ENCODE measurements at places on chromosomes 11 and 22.

DNA sequence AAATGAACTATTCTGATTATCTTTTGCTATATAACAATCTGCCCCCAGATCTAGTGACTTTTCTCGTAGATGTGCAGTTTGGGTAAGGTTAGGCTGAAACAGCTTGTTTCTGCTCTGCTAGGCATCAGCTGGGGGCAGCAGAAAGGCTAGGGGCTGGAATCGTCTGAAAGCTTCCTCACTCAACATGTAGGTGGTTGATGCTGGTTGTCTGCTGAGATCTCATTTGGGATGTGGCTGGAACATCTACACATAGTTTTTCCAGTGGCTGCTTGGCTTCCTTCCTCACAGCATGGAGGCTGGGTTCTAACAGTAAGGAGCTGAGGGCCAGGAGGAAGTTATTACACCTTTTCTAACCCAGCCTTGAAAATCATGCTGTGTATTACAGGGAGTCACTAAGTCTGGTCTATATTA, 30.2 kb downstream of the USP47 start:
- DNase-seq, result no peak

DNA sequence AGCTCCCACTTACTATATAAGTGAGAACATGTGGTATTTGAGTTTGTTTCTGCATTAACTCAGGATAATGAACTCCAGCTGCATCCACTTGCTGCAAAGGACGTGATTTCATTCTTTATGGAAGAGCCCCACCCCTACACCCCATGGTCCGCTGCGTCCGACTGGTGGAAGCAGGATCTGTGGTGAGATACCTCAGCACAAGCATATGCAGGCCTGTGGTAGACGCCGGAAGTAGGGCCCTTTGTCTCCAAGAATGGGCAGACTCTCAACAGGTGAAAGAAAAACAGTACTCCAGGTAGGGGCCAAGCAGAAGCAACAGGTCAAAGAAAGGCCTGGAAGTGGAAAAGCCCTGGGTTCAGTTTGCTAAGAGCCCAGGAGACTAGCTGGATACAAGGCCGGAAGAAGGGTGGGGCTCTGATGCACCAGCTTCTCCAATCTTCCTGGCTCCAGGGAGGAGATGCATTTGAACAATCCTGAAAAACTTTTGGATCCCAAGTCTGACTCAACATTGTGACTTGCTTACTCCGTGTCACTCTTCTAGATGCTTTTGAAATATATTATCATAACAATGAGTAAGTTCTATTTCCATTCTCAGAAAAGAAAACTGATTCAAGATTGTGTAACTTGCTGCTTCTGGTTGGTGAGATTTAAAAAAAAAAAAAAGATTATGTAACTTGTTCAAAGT, 30.4 kb downstream of the NEAT1 start:
- DNase-seq, result no peak

- DNase-seq, result no peak
Measured at GRCh38 chr11:121236115-121237001, 56.2 kb upstream of the SC5D start.

- DNase-seq, result no peak
Measured at GRCh38 chr11:118213781-118214180, 11.0 kb downstream of the JAML start.

- peak; percentile 12 for DNase-seq
Measured at GRCh38 chr11:30197869-30198268, 32.9 kb upstream of the FSHB start.

- DNase-seq, result no peak
Measured at GRCh38 chr11:2207212-2207611, 35.6 kb upstream of the TH start.

DNA sequence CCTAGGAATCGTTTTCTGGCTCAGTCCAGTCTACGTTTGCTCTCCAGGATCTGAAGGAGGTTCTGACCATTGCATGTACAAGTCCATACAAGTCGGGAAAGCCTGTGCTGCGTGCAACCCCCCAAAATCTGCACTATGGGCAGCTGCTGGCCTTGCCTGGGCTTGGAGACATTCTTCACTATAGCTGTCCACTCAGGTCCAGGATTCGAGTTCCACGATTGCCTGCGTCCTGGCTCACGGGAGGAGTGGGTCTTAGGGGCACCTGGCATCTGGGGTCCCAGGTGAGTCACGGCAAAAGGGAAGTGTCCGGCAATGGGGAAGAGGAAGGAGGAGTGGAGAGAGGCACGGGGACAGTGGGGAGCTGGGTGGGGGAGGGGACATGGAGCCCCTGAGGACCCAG, 563.0 kb downstream of the BRD1 start:
- no peak for DNase-seq

DNA sequence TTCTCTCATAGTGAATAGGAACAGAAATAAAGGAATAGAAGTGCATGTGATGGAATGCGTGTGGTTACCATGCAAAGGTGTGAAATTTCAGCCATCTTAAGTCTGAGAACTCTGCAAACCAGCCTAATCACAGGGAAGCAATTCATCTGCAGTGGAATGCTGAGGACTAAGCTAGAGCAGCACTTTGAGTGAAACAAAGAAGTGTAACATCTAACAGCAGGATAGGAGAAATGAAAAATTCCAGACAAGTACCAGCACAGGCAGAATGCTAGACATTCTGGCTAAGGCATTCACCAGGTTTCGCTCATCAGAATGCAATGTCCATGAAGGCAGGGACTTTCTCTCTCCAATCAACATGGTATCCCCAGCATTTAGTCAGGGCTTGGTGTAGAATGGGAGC, 41.2 kb upstream of the SLC36A4 start:
- DNase-seq, result no peak

GRCh38 chr11:87298155-87298554, 260.4 kb downstream of the TMEM135 start:
- DNase-seq, result no peak

DNA sequence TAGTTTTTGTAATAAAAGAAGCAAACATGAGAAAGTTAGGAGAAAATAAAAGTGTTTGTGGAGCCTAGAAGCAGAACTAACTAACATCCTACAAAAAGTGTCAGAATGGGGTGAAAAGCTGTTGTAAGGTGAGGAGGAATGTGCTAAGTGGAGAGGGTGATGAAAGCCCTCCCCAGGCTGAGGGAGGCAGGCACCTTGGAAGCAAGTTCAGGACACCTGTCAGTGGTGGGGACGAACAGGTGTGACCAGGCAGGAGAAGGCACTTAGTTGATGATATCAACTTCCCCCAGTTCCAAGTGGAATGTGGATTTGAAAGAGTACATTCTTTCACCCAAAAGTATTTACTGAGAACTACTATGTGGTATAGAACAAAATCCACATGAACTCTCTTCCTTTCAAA, 18.7 kb upstream of the BMAL1 start:
- no peak for DNase-seq

GRCh38 chr11:79055856-79056631, 384.8 kb downstream of the TENM4 start:
- no peak for DNase-seq

GRCh38 chr22:49800408-49801238, 27.1 kb downstream of the BRD1 start:
- DNase-seq, result no peak

All from hematopoietic multipotent progenitor cell treated with erythropoietin and hydrocortisone succinate and interleukin-3 and kit ligand, for 8 days (in vitro differentiated cells).